T-helper 17 cell (primary cell): ENCODE measurements at places on chromosomes 4 and X.

DNA sequence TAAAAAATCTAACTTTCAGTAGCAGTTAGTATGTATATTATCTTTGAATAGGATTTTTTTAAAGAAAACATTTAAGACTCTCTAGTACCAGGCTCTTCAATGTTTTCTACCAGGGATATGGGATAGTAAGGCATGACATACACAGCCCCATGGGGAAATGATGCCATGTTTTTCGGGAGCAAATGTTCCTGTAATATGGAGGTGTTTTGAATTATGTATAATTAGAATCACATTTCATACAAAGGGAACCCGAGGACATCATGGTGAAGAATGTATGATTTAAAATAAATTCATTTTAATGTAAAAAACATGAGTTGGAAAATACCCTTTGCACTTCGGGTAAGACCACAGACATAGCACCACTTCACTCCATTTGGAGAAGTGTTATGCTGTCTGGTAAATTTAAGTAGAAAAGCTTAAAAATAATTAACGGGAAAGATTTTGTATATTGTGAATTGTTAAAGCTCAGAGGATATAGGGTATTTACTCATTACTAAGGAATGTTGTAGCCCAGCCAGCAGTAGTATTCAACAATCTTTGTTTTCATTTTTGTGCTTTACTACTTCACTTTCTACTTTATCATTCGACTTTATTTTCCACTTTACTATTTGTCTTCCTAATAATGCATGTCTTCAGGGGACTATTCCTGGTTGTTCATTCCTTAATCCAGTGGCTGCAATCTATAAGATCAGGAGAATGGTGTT, 2050.7 kb downstream of the ARAP2 start:
- no peak for DNase-seq

GRCh38 chrX:23784470-23785331, 1.7 kb downstream of the SAT1 start:
- no peak for DNase-seq

- DNase-seq: no peak
Measured at GRCh38 chr4:3240936-3241522, 7.9 kb upstream of the MSANTD1 start.

- DNase-seq: no peak
Measured at GRCh38 chrX:5220421-5220820, 1008.2 kb downstream of the NLGN4X start.

DNA sequence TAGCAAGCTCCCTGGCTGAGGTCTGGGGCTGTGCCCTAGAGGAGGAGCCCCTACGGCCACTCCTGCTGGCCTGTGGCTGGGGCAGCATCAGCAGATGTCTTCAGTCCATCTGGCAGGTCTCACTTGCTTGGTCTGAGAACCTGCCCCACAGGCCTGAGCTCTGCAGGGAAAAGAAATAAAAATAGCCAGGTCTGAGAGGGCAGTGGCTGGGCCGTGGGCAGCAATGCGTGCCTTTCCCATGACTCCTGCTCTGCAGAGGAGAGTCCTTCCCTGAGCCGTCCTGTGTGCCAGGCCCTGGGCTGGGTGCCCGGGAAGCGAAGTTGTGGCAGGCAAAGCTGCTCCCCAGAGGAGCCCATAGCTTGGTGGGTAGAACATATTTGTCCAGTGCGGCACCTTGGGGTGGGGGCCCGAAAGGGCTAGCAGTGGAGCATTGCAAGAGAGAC, 11.3 kb upstream of the KIAA0232 start:
- no peak for DNase-seq

- DNase-seq: no peak
Measured at GRCh38 chr4:71630803-71631202, 153.1 kb downstream of the GC start.

DNA sequence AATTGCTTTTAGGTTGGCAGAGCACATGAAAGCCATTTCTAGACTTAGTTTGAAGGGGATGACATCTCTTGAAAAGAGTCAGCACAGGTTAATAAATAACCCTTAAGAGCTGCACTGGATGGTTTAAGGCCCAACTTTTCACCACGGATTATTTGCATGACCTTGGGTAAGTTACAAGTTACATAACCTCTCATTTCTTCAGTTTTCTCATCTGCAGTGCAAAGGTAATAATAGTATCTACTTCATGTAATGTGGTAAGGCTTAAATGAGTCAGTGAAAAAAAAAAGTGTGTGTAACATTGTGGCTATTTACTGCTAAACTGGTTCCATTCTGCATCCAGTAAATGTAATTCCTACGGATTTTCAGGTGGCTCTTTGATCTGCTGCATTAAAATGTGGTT, 715.8 kb downstream of the CCSER1 start:
- DNase-seq: no peak

- no peak for DNase-seq
Measured at GRCh38 chr4:6826781-6827508, 44.4 kb downstream of the KIAA0232 start.

GRCh38 chrX:147626605-147627004, 285.1 kb upstream of the FMR1 start:
- no peak for DNase-seq

DNA sequence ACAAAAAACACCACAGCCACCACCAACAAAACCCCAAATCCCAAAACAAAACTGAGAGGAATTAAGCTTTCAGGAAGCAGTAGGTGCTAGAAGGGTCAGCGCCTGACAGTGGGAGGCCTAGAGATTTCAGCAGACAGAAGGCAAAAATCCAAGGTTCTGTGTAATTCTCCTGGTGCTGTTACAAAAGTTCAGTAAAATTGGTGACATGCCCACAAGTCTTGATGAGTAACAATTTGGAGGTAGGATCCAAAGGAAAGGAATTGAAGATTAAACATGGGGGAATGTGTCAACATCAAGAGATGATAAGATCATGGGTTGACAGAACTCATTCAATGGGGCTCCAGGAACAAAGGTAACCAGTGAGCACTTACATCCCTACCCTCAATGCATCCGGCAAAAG, 653.8 kb upstream of the CPEB2 start:
- no peak for DNase-seq

DNA sequence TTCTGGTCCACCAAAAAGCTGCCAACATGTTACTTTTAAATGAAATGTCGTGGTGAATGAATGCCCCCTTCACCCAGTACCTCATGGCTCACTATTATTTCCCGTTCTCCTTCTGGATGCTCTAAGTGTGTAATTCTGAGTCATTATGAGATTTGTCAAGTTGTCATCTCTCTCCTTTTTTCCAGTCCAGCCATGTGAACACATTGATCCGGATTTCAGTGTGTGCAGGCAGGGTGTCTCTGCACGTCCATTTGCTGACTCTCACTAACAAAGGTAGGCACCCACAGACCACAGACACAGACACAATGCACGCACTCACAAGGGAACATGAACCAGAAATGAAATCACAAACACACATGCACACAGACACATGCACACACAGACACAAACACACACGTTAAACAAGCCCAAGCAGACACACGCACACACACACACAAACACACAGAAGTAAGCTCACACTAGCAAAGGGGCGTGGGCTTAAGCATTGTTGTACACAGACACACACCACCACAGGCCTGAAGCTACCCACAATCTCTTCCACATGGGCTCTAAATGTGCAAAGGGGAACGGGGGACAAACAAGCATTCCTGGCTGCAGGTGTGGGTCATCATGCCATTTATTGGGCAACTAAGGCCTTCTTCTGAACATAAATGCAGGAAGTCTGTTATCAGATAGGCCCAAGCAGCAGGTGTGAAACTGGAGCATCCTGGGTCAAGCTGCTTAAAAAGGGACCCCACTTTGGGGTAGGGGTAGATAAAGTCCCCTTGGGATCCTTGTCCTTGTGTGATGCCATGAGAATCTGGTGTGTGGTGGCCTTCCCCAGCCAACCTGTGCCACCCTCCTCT, 58.1 kb downstream of the NBDY start:
- no peak for DNase-seq

GRCh38 chr4:144579411-144580030, 66.4 kb upstream of the HHIP start:
- no peak for DNase-seq

DNA sequence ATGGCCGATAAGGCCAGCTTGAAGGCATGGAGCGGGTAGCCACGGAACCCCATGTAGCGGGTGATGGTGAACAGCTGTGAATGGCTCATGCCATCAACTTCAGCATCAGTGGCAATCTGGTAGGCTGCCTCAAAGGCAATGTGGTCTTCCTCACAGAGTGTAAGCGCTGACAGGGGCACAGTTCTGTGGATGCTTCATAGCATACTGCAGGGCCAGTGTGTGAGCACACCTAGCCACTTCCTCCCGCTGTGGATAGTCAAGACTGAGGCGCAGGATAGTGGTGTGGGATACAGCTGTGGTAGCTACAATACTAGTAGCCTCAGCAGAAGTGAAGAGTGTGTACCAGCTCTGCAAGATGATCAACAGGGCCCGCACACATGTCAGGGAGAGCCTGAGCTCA, 40.5 kb downstream of the C4orf33 start:
- DNase-seq: no peak

DNA sequence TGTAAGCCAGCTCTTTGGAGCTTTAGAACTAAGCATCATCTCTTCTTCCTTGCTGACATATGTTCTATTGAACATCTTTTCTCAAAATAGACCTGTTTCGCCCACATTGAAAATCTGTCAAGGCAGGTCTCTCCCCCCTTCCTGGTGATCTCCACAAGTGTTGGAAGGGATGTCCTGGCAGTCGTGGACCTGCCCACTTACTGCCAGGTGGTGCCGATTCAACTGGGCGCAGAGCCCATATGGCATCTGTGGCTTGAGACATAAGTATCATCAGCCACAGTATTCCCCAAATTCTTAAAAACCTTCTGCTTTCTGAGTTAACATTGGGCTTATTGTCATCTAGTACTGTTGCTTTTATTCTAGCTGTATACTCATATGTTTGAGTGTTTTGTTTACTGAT, 969.3 kb upstream of the FTHL17 start:
- DNase-seq: no peak

DNA sequence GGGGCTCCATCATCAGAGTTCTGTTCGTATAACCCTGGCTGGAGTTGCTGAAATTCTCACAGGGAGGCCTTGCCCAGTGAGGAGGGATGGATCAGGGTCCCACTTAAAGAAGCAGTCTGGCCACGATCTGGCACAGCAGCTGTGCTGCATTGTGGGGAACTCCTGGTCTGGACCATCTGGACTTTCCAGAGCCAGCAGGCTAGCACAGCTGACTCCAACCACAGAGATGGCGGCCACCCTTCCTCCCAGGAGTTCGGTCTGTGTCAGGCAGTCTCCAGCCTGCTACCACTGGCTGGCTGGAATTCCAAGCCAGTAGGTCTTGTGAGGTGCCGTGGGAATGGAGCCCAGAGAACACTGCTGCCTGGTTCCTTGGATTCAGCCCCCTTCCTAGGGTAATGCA, 62.0 kb downstream of the SLAIN2 start:
- DNase-seq: no peak

- no peak for DNase-seq
Measured at GRCh38 chr4:42732776-42733175, 75.9 kb upstream of the ATP8A1 start.

GRCh38 chr4:84644087-84644486, 61.2 kb downstream of the CDS1 start:
- no peak for DNase-seq

- DNase-seq: no peak
Measured at GRCh38 chr4:171759274-171759673, 53.9 kb upstream of the GALNTL6 start.

DNA sequence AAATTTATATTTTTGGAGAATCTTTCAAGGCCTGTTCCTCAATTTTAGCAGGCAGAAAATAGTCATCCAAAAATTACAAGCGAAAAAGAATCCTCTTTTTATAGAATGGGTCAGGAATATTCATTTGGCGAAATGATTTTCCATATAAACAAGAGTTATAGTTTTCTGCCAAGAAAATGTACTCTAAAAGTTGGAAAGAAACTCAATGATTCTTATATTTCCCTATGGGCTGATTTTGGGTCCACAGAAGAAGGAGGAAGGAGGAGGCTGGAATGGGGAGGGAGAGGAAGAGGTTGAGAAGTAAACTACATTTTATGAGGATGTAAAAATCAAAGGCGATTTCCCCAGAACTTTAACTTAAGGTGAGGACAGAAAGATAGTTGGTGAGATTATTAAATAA, 159.3 kb downstream of the DCAF12L1 start:
- no peak for DNase-seq

DNA sequence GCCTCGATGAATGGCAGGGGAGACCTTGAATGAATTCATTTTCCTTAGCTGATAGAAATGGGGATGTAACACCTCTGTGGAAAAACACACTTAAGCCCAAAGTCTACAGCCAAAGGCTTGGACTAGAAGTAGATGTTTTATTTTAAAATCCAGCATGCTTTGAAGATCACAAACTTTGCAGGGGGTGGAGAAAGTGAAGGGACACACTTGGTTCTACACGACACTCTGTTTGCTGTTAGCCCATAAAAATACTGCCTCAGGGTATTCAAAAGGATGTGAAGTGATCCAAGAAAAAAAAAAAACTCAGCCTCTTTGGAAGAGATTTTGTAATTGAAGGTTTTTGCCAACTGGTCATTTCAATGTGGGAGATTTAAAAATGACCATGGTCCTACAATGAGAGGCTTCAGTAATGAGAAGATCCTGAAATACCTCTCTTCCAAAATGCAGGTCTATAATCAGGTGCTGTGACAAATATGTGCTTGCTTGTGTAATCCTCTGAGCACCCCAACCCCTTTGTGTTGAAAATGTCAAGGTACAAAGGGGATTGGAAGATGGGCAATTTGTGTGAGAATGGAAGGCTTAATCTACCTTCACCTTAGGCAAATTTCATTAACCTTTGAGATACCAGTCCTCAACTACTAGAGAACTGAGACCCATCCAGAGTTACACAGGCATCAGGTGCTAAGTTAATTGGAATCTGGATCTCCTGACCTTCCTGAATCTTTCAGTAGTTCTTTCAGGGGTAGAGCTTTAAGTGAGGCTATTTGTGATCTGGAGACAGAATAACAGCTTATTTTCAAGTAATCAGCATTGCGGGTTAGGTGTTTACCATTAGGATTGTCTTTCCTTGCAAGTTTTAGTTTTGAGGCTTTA, 82.5 kb downstream of the HS6ST2 start:
- no peak for DNase-seq

DNA sequence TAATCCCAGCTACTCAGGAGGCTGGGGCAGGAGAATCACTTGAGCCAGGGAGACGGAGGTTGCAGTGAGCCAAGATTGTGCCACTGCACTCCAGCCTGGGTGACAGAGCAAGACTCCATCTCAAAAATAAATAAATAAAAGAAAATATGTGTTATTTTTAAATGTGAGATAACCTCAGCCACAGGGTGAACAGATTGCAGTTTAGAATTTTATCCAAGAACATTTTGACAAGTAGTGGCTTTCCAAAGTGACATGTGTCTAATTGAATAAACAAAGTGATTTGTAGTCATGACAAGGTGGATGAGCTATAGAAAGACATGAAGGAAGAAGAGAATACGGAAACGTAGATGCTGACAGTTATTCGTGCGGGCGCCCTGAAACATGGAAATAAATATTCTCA, 176.1 kb downstream of the DCTD start:
- DNase-seq: no peak

- no peak for DNase-seq
Measured at GRCh38 chr4:145819853-145820181, 118.8 kb downstream of the ZNF827 start.

DNA sequence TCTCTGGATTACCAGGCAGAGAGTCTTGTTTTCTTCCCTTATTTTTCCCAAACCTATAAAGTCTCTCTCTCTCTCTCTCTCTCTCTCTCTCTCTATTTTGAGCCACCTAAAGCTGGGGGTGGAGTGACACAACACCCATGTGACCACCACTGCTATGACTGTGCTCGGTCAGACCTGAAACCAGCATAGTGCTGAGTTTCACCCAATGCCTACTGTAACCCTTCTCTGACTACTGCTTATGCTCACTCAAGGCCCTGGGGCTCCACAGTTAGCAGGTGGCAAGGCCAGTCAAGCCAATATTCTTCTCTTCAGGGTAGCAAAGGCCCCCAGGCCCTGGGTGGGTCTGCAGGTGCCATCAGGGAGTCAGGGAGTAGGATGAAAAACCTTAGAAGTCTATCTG, 114.7 kb upstream of the ARMCX2 start:
- no peak for DNase-seq
